Glomerular endothelial cell (primary cell): ENCODE measurements at places on chromosomes 12 and 14. TPM values are rescaled to one million over a fixed set of nuclear protein-coding genes. Genes with fewer than 3 reads are reported as not detected.

STK38L gene
- total RNA-seq = 14.4 and 24.9 TPM in 2 replicates

AICDA gene
- not detected in 2 replicates for total RNA-seq

ATXN3 gene
- total RNA-seq = 16.6 and 29.4 TPM in 2 replicates

SERPINA6 gene
- not detected in 2 replicates for total RNA-seq

NOXRED1 gene
- total RNA-seq = 0.12 TPM in 1 of 2 replicates, not detected in the other

ASPG gene
- total RNA-seq = not detected in 2 replicates

FLRT2 gene
- 80.6 and 153 TPM in 2 replicates for total RNA-seq

KRT83 gene
- total RNA-seq = not detected in 2 replicates

GPD1 gene
- 2.6 TPM in 1 of 2 replicates, not detected in the other for total RNA-seq

TTC9 gene
- total RNA-seq = 0.76 and 4.3 TPM in 2 replicates

STAB2 gene
- 0.10 and 0.12 TPM in 2 replicates for total RNA-seq

CFAP54 gene
- total RNA-seq = 7.5 and 11.7 TPM in 2 replicates

RNU4-1 gene
- total RNA-seq = under 0.01 TPM in 2 replicates

SLC8A3 gene
- total RNA-seq = 0.06 TPM in 1 of 2 replicates, not detected in the other

PLEK2 gene
- 11.3 and 13.8 TPM in 2 replicates for total RNA-seq

DIO3 gene
- not detected in 2 replicates for total RNA-seq

TSPAN19 gene
- total RNA-seq = 0.35 TPM in 1 of 2 replicates, not detected in the other

KCNH3 gene
- total RNA-seq = not detected in 2 replicates

TBX3 gene
- total RNA-seq = 6.8 and 6.9 TPM in 2 replicates

CLEC1B gene
- total RNA-seq = 0.18 TPM in 1 of 2 replicates, not detected in the other

ANKS1B gene
- not detected in 2 replicates for total RNA-seq

EML1 gene
- 33.7 and 42.0 TPM in 2 replicates for total RNA-seq

FZD10 gene
- total RNA-seq = 1.5 TPM in 1 of 2 replicates, not detected in the other

PCED1B gene
- 0.70 and 1.9 TPM in 2 replicates for total RNA-seq

SLC5A8 gene
- total RNA-seq = not detected in 2 replicates

SRRM4 gene
- total RNA-seq = not detected in 2 replicates

AQP6 gene
- total RNA-seq = not detected in 2 replicates

LGALS3 gene
- total RNA-seq = 38.2 and 61.0 TPM in 2 replicates

CABP1 gene
- total RNA-seq = 0.82 TPM in 1 of 2 replicates, not detected in the other

GNB3 gene
- 0.39 and 2.3 TPM in 2 replicates for total RNA-seq

SLC10A1 gene
- total RNA-seq = not detected in 2 replicates

PRB2 gene
- total RNA-seq = not detected in 2 replicates

SLC39A5 gene
- total RNA-seq = not detected in 2 replicates

MYO1A gene
- total RNA-seq = not detected in 2 replicates

ISM2 gene
- 0.41 TPM in 1 of 2 replicates, not detected in the other for total RNA-seq
